ENCODE measurements at places on chromosomes 6 and 20.
A peak's percentile ranks its signal among the peaks of the same experiment; 100 is the strongest.

DNA sequence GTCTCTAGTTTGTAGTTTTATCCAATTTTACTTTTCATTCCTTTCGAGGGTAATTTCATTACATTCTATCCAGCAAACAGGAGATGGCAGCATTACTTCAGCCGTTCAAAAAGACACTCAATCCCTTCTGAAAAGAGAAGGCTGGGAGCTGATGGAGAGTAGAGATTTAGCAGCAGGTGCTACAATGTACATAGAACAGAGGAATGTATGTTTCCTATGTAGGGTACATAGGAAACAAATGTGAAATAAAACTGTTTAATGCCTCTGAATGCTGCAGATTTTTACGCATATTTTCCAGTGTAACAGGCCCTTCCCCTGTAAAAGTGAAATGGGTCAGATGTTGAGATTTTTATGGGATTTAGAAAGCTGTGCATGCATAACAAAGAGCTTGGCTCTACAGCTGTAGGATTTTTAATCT is 16.0 kb downstream of the RPS12 start:
- DNase-seq: no peak

- DNase-seq: no peak
These were observed 43.1 kb downstream of the SLC17A5 start for GRCh38 chr6:73610444-73611275.

GRCh38 chr6:110944681-110945151 is 13.8 kb upstream of the GTF3C6 start:
- DNase-seq: peak; percentile 11

- no peak for DNase-seq
These were observed 544.7 kb upstream of the FLRT3 start for GRCh38 chr20:14882157-14882556.

DNA sequence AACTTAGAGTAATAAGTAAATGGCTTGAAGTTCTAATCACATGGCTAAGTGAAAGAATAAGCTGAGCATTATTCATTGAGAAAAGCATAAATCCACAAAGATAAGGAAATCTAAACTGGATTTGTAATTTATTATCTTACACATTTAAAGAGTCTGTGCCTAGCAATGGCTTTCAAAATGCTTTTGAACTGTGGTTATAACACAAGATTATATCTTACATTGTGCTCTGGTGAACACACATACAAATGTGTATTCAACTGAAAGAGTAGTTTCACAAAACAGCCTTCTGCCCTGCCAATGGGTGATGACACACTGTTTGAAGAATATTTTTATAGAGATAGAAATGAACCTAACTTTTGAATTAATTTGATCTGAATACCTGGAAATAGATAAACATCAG is 83.3 kb downstream of the AFDN start:
- DNase-seq: no peak

DNA sequence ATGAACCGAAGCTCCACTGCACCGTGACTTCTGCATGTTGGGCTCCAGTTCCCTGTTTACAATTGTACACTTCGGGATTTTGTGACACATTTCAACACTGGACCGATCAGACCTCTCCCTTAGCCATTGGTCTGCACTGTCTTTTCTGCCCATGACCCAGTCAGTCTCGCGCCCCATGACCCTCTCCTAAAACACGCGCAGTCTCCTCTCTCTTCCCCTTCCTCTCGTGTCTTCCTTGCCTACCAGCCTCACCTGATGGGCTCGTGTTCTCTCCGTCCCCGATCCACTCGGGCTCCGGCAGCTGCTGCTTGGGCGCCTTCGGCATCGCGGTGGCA is 535 bp upstream of the ABCF1 start:
- DNase-seq: no peak

Measured in stimulated activated CD4-positive, alpha-beta T cell treated with anti-CD3 and anti-CD28 coated beads, Interleukin-1b, Interleukin-23, amount 100 ng/mL, for 4 hours (primary cell).